ENCODE measurements at places on chromosomes 16 and 17.

GRCh38 chr16:52494621-52495020, 52.3 kb downstream of the TOX3 start:
- DNase-seq: no peak

- no peak for DNase-seq
These were observed 7.6 kb downstream of the CYTH1 start for GRCh38 chr17:78774453-78774852.

DNA sequence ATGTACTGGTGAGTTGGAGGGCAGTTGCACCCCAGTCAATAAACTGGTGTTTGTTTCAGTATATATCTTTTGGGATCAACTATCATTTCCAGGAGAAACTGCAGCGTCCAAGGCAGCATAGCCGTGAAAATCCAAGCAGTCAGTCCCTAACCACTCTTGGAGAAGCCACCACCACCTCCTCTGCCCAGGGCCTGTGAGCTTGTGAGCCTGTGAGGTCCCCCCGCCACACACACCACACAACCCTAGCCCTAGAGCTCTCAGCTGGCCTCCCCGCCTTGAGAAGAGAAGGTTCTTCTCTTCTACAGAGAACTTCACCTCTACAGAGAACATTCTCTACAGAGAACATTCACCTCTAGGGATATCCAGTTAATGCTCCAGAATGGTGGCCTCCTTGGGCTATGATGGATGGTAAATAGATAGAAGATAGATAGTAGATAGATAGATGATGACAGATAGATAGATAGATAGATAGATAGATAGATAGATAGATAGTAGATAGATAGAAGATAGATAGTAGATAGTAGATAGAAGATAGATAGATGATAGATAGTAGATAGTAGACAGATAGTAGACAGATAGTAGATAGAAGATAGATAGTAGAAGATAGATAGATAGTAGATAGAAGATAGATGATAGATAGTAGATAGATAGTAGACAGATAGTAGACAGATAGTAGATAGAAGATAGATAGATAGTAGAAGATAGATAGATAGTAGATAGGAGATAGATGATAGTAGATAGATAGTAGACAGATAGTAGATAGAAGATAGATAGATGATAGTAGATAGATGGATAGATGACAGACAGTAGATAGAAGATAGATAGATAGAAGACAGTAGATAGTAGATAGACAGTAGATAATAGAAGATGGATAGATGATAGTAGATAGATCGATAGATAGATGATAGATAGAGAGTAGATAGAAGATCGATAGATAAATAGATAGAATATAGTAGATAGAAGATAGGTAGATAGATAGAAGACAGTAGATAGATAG, 13.7 kb downstream of the ALOX15B start:
- no peak for DNase-seq

DNA sequence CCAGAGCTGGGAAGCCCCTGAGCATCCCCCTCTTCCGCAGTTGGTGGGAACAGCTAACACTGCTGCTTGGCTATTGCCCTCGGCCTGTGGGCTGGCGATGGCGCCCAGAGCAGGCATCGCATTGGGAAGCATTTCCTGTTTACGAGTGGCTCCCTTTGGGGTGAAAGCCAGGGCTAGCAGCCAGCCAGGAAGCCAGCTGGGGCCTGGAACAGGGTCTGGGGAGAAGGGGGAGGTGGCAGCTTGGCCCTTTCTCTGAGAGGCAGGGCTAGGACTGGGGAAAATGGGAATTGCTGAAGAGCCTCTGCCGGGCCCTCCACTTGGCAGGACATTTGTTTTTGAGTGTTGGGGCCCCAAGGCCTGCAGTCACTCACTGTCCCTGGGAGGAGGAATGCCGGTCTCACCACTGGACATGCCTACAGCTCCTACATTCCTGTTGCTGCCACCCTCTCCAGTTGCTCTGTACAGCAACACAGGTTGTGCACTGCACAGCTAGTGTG, 2.4 kb upstream of the MTSS2 start:
- no peak for DNase-seq

- no peak for DNase-seq
These were observed 128.0 kb downstream of the IRF8 start for GRCh38 chr16:86026916-86027315.

All from RKO (cell line).